ENCODE measurements at places on chromosomes 5 and 9.

- no peak for DNase-seq
These were observed 108.1 kb downstream of the SNCAIP start for GRCh38 chr5:122420091-122420490.

DNA sequence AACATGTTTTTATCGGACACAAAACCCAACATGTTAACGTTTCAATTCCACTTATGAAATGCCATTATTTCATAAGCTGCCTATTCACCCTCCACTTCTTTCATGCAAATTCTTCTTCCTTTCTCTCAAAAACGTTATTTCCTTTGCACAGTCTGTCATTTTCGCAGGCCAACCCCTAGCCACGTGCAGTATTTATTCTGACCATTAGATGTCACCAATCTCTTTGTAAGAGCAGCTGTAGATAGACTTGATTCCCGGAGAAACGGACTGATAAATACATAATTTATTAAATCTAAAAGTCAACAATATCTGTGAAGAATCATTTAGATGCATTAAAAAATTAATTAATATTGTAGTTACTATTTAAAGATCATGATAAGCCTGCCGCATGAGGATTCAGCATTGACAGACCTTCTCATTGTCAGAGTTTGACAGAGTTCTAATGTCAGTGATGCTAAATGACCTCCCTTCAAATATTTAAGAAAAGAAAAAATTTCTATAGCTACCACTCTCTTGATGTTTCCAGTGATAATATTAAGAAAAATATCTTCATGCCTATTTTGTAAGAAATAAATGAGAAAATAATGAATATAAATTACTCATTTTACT, 933.6 kb downstream of the CDH12 start:
- peak; percentile 9 for DNase-seq

- DNase-seq = no peak
These were observed 103.7 kb downstream of the PAM start for GRCh38 chr5:102858808-102859207.

DNA sequence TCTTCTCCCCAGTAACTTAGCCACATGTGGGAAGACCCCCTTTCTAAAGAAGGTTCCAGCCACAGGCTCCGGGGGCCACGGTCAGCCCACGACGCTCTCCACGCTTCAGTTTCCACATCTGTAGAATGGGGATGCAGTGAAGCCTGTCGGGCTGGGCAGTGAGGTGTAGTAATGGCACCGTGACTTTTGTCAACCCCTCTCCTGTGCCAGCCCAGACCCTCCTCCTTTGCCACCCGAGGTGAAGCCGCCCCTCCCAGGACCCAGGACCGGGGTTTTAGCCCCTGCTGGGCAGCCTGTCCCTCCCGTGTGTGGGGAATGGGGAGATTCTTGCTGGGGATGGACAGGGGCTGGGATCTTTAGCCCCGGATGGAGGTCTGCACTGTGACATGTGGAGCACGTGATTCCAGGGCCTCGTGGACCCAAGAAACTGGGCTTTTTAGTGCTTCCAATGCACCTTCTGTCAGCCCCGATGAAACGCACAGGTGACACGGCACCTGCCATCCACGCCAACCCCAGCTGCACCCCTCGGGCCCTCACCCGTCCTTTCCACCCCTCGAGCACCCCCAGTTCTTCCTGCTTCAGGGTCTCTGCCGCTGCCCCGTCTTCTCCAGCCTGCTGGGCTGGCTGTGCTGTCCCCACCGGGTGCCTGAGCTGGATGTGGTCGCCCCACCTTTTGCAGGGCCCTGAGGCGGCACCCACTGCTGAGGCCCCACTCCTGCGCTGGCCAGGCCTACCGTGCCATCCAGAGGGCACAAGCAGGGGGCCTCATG, 13.4 kb upstream of the RNU6ATAC start:
- no peak for DNase-seq

DNA sequence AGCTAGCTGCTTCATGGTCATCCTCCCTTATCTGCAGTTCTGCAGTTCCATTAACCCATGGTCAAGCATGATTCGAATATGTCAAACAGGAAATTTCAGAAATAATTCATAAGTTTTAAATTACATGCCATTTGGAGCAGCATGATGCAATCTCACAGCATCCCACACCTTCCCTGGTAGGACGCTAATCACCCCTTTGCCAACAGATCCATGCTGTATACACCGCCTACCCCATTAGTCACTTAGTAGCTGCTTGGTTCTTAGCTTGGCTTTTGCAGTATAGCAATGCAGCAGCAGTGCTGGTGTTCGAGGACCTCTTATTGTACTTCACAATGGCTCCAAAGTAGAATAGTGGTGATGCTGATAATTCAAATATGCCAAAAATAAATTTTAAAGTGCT, 739.7 kb upstream of the CDH9 start:
- no peak for DNase-seq

GRCh38 chr5:99702565-99702964, 773.8 kb upstream of the CHD1 start:
- DNase-seq = no peak

GRCh38 chr9:129888293-129889121, 53.2 kb downstream of the USP20 start:
- DNase-seq = no peak

DNA sequence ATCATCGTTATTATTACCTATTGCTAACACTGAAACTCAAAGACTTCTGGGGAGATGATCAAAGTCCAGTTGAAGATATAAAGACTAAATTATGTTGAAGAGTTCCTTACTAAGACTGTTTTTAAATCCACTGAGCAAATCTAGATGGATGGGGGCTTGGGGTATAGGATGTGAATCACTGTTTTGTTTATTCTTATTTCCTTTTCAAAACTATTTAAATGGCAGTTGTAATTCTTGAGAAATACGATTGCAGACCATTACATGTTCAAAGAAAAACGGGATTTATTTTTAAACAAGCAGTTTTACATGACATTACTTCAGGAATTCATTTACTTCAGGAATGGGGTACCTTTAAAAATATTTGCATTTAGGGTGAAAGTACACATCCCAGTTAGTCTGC, 4.3 kb downstream of the RASGRF2 start:
- DNase-seq = no peak

- DNase-seq = no peak
These were observed 397.6 kb upstream of the IRX1 start for GRCh38 chr5:3198074-3198449.

GRCh38 chr9:17130291-17130690, 4.5 kb upstream of the CNTLN start:
- DNase-seq = no peak

- no peak for DNase-seq
These were observed 11.8 kb downstream of the FAM163B start for GRCh38 chr9:133597316-133597957.

- DNase-seq = no peak
These were observed 93.4 kb downstream of the PLPPR1 start for GRCh38 chr9:101121836-101122399.

DNA sequence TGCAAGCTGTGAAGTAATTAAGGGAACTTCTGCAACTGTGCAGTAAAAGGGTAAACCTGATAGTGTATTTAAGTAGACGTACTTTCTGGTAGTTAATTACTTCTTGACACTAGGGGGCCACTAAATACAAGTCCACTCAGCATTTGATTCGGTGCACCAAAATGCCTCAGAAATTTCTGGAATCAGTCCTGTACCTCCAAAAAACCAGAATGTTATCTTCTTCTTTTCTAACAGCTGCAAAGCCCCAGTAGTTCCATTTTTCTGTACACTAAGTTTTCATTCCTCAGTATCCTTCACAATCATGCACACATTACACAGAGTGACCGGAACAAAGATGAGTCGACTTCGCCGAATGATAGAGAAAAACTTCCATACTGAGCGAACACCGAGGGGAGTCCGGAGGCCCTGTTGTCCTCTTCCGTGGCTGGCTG, 484 bp downstream of the GFM2 start:
- peak; percentile 41 for DNase-seq

DNA sequence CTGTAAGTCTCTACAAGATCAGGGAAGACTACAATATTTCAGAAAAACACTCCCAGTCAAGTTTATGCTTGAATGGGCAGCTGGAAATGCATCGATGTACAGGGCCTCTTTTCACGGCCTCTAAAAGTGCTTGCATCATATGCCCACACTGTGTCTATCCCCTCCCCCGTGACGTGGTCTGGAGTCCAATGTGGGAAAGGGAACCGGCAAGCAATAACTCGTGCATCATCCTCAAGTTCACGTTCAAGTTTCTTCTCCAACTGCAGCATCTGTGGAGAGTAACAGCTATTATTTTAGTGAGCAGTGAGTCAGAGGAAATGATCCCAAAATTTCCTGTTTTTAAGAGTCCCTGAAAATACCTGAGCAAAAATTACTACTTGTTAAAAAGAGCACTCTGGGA, 22.3 kb downstream of the ATPSCKMT start:
- DNase-seq = no peak

DNA sequence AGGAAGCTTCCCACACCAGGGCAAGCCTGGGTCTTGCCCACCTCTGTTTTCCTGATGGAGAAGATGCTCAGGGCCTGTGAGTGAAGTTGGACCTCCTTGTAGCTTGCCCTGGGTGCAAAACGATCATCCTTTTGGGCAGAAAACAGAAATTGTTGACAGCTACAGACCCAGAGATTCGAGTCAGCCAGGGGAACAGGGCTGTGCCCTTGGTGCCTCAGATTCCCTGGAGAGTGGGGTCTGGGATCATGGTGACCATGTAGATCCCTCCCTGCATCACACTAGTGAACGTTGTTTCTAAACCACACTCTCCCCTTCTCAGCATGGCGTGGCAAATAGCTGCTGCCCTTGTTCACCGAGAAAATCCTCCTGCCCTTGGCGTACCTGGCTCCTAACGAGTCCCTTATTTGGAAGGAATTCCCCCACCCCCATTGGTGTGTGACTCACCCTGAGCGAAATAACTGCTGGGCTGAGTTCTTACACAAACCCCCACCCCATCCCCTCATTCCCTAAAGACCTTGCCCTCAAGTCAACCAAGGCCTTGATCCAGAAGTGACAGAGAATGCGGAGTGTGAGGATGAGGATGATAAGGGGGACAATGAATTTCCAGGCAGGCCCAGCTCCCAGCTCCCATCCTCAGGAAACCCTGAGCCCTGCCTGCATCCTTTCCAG, 1.1 kb upstream of the DCANP1 start:
- no peak for DNase-seq

- no peak for DNase-seq
These were observed 146.8 kb upstream of the IQGAP2 start for GRCh38 chr5:76256116-76256889.

DNA sequence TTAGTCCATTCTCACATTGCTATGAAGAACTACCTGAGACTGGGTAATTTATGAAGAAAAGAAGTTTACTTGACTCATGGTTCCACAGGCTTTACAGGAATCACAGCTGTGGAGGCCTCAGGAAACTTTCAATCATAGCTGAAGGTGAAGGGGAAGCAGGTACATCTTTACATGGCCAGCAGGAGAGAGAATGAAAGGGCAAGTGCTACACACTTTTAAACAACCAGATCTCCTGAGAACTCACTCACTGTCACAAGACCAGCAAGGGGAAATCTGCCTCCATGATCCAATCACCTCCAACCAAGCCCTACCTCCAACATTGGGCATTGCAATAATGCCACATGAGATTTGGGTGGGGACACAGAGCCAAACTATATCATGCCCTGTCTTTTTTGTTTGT, 3.5 kb upstream of the LCN6 start:
- no peak for DNase-seq

DNA sequence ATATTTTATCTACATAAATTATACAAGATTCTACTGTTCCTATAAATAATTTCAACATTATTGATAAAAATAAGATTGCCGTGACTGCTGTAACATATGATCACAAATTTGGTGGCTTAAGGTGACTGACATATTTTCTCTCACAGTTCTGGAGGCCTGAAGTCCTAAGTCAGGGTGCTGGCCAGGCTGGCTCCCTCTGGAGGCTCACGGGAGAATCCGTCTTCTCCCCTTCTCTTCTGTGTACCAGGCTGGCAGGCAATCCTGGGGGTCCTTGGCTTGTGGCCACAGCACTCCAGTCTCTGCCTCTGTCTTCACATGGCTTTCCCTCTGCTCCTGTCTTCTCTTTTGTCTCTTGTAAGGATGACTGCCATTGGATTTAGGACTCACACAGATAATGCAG, 31.7 kb upstream of the IRX2 start:
- no peak for DNase-seq

DNA sequence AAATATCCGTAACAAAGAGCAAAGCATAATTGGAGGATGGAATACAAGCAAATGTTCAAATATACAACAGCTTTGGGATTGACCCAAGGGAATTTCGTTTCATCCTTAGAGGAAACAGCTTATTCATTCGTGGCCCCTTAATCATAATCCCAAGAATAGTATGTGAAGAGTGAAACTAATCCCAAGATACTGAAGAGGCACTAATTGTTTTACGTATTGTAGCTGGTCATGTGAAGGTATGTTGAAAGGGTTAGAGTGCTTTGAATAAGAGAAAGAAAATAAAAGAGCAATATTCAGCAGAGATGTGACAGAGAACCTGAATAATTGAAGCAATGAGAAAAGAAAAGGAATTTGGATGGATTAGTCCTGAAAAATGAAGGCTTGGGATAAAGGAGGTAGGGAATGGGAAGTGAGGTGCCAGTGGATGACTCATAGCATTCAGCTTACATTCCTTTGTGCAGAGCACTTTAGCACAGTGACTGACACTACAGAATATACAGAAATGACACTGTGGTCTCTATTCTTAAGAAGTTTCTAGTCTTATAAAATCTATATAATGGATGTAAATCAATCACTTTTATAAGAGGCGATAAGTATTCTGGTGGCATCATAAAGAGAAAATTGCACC, 221.9 kb downstream of the TLR4 start:
- no peak for DNase-seq

DNA sequence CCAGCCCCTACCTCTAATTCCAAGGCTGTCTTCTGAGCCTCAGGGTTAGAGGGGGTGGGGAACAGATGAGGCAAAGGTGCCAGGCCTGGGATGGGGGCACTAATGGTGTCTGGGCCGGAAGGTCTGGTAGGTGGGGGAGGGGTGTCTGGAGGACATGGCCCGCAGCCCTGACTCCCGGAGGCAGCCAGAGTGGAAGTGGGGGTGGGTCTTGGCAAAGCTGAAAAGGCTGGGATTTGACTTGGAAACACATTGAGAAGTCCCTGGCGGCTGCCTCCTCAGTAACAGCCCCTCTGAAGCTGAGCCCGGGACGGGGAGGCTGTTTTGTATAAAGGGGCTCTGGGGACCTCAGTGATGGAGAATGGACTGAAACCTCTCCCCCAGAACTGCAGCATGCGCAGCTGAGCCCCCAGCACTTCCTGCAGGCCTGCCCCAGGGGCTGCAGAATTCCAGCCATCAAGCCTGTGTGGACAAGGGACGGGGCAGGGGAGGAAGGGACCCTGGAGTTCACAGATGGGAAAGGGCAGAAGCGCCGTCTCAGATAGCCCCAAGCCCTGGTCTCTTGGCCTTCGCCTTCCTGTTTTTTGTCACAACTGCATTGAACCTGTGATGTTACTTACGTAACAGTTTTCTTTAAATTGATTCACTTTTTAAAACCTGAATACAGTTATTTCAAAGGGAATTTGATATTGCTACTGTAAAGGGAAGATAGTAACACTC, 49.3 kb upstream of the SYNPO start:
- no peak for DNase-seq

- no peak for DNase-seq
These were observed 145.0 kb downstream of the FSTL4 start for GRCh38 chr5:133467335-133467779.

Measured in epithelial cell of proximal tubule (primary cell).